Mesothelial cell of epicardium (in vitro differentiated cells): ENCODE measurements at places on chromosomes 3 and 15. TPM values are rescaled to one million over a fixed set of nuclear protein-coding genes. Genes with fewer than 3 reads are reported as not detected.

GRCh38 chr3:133038731-133039375, 662 bp downstream of the TMEM108 start:
- no peak for DNase-seq

The GABRA5 gene
- 0.11 to 0.49 TPM (median 0.45 TPM) in 3 replicates for total RNA-seq

DNA sequence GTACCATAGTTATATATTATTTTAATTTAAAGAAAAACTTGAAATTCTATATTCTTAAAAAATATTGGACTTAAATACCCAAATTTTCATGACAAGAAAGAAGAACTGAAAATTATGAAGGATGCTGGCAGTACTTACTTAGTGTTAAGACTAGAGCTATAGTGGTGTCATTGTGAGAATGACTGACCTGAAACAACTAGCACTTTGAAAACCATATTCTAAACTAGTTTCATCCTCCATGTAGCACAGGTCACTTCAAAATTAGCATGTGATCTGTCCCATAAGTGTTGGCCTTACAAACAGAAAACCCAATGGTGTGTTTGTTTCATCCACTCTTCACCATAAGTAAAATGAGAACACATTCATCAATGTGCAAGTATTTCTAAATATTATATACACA, 208.6 kb downstream of the ZIC4 start:
- DNase-seq = no peak

DNA sequence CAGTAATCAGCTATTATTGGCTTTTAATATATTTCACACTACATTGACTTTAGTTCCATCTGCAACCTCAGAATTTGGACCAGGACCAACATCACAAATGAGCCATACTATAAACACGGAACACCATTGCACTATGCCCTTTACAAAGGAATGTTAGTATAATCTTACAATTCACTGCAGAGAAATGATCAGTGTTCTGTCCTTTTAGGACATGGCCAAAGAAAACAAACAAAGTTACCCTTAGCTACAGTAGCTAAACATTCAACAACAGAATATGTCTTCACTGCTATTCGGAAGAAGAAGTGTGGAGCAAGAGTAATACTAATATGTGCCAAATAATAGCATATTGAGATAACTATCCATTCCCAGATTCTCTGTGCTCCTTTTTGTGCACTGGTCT, 90.4 kb downstream of the NAALADL2 start:
- no peak for DNase-seq
